ENCODE measurements at places on chromosomes 7 and 10. TPM values are rescaled to one million over a fixed set of nuclear protein-coding genes. Genes with fewer than 3 reads are reported as not detected.

- no peak for DNase-seq
Measured at GRCh38 chr10:32477499-32477898, 31.6 kb downstream of the CCDC7 start.

- DNase-seq = no peak
Measured at GRCh38 chr7:105028004-105028403, 14.0 kb downstream of the KMT2E start.

GRCh38 chr7:96962221-96962885, 43.0 kb upstream of the DLX6 start:
- peak; percentile 54 for DNase-seq

The NOC3L gene
- 43.1 TPM for total RNA-seq

DNA sequence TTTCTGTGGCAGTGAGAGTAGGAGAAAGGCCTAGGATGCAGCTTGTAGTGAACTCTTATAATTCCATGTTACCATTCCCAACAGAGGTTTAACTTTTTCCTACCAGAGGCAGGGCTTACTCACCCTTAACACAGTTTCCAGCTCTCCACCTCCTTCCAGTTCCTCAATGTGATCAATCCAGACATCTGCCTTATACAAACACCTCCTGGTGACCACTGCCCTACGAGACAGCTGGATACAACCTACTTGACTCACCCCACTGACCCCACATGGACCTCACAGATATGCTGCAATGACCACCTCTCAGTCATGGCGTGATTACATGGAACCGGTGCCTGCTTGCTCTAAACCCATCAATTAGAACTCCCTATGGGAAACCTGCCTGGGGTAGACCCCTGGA, 326.5 kb downstream of the TNS3 start:
- DNase-seq = peak; percentile 5

The OR2A14 gene
- total RNA-seq = not detected

DNA sequence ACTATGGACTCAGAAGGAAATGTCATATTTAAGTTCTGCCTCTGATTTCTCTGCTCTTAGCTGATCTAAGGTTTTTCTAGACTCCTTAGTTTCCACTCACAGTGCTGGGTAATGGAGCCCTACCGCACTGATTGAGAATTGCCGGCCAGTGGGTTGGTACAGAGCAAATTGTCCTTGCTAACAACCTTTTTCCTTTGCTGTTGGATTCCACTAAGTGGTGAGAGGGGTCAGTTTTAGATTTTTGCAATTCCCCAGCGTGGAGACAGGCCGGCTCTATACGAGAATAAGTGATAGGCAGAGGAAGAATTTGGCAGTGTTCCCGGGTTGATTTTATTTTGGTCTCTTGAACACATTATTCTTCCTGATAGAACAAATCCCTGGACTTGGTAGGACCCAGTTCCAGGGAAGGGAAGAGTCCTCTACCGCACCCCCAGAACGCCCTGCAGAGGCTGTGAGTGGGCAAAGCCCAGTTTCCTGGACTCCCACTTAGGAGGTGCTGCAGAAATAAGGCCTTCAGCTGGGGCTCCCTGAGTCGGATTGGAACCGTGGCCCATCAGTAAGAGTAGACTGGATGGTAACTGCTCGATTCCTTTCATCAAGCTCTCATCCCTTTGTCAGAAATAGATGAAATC, 3.0 kb upstream of the NRP1 start:
- no peak for DNase-seq

DNA sequence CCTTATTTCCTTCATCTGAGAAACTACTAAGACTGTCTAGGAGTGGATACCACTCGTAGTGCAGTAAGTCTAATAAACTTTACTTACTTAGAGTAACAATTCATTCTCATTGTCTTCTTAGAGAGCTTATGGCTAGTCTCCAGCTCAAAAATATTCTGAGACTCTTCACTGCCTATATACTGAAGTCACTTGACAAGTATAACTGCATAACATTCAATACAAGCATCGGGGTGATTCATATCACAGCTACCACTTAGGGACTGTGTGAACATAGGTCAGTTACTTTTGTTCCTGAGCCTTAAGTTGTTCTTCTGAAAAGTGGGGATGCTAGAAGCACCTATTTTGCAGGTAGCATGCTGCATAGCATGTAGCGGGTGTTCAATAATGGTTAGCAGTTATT, 111.0 kb downstream of the HTR7 start:
- DNase-seq = no peak

The KIF11 gene
- total RNA-seq = 19.5 TPM

The GPR22 gene
- not detected for total RNA-seq

The PNLIP gene
- not detected for total RNA-seq

DNA sequence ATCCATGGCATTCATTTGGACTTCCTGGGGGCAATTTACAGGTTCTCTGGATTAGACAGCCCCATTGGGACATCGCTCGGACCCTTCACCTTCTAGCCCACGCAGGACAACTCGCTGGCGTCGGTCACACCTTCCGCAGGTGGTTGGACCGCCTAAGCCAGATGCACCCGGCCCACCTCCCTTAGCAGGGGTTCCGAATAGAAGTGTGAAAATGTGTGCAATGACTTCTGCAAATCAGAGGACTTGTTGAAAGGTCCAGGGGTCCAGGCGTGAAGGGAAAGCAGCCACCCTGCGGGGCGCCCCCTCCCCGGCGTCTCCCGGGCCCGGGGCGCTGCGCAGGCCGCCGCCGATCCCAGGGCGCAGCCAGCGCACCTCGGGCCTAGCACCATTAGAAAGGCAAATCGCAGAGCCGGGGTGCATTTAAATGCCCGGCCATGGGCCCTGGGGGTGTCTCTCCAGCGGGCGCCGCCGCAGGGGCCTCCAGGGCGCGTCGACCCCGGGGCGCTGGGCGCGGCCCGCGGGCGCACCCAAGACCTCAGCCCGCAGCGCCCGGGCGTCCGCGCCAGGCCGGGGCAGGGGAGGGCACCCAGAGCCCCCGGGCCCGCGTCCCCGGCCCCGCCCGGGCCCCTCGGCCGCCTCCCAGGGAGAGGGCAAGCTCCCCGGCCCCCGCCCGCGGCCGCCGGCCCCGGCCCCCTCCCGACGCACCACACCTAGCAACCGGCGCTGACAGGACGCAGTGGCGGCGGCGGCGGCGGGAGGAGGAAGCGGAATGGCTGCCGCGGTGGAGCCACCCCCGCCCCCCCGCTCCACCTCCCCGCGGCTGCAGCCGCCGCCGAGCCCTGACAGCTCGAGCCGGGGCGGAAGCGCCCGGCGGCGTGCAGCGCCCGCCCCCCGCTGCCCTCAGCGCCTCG, 1.2 kb downstream of the JAZF1 start:
- peak; percentile 80 for DNase-seq

The CALML3 gene
- not detected for total RNA-seq

Measured in MG63 (cell line).